ENCODE measurements at places on chromosomes 2 and 18.

DNA sequence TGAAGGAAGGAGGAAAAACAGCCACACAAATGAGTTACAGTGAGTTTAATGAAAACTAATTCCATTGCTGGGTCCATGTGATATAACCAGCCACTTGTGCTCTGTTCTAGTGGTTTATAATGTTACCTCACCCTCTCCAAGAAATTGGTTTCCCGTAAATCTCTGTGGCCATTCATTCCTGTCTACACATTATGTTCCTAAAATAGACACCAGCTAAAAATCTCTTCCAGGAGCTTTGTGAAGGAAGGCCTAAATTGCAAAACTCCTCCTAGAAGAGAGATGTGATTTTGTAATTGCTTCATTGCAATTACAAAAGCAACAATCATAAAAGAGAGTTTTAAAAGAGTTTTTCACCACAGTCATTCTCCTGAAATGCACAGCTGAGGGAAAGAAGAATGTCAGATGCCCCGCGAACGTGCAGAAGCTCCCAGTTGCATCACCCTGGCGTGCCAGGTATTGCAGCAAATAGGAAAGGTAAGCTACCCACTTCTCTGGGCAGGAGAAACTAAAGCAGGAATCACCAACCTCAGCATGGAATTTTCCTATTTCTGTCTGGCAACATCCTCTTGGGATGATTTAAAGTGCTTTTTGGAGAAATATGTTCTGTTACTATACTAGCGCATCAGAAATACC, 1.7 kb downstream of the SCN1A start:
- DNase-seq: no peak

- DNase-seq: no peak
These were observed 116.0 kb downstream of the PLA2R1 start for GRCh38 chr2:159946326-159946999.

GRCh38 chr18:10377956-10378355, 76.5 kb upstream of the APCDD1 start:
- no peak for DNase-seq

GRCh38 chr2:121242175-121242875, 42.7 kb downstream of the TFCP2L1 start:
- DNase-seq: no peak

DNA sequence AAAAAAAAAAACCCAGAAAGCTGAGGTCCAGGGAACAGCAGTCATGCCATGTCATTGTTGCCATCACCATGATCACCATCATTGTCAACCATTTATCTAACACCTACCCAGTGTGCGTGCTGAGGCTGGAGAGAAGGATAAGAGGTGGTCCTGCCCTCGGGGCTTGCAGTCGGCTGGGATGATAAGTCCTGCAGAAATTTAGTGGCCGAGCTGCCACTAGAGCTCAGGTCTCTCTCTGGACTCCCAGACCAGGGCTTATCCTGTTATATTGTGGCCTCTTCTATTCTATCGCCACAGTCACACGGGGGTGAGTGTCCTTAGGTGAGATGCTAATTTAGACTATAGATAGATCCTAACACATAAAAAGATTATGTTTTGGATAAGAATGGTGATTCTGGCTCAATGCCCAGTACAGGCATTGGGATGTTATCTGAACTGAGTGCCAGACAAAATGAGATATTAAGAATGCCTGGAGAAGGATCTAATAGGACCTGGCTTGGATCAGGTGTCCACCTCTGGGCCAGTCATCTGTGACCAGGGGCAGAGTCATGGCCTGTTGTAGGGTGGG, 43.2 kb upstream of the YWHAQ start:
- DNase-seq: no peak

DNA sequence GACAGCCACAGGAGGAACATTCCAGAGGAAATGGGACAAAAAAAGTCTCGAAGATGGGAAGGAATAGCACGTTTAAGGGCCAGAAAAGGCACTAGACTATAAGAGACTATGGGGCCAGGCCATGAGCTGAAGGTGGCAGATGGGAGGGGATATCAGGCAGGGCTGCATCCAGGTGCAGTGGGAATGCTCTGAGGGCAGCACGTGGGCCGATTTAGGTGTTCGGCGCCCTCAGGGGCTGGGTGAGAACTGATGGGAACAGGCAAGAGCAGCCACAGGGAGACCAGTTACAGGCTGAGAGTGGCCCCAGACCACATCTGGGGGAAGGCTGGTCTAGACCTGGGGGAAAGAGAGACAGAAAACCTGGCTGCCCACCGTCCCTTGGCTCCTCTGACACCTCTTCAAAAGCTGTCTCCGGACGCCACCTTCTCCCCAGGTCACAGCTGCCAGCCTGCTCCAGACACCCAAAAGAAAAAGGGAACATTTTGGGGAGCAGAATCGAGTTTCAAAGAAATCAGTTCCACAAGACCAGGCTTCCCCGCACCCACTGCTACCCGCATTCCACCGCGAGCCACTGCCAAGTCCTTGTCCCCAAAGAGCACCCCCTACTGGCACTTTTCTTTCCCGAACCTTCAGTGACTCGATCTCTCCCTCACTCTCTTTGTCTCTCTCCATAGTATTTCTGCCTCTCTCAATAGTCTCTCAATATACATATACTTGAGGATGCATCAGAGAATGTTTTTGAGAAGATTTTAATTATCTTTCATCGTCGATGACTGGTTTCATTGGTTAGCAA, 190.1 kb upstream of the AGAP1 start:
- no peak for DNase-seq

DNA sequence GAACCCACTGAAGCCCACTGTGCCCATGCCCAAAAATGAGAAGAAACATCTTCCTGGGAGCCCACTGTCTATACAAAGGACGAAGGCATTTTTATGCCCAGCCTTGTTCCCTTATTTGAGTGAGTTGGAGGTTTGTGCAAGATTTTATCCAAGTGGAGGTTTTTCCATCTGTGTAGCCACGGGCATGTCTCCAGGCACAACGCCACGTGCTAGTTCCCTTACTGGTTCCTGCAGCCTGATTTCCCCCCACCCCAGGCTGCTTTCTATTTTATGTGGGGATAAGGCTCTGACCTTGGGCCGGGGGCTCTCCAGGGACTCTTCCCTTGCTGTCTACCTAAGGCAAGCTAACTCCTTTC, 22.2 kb upstream of the TXNL4A start:
- DNase-seq: no peak

GRCh38 chr2:200352636-200353035, 46.1 kb downstream of the SPATS2L start:
- DNase-seq: no peak

DNA sequence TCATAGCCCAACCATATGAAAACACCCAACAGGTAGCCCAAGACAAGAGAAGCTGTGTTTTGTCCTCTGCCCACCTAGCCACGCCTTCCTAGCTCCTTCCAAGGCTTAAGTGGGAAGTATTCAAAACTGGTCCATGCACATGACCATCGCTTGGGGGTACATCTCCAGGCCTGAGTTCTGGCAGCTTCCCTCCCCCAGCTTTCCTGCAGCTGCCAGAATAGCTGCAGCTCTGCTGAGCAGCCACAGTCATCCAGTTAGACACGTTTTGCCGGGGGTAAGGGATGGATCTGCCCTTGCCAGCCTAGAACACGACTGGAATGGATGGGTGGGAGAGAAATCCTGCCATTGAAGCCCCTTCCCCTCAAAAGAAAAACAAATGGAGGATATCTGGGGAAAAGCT, 166.8 kb downstream of the NRP2 start:
- DNase-seq: no peak

DNA sequence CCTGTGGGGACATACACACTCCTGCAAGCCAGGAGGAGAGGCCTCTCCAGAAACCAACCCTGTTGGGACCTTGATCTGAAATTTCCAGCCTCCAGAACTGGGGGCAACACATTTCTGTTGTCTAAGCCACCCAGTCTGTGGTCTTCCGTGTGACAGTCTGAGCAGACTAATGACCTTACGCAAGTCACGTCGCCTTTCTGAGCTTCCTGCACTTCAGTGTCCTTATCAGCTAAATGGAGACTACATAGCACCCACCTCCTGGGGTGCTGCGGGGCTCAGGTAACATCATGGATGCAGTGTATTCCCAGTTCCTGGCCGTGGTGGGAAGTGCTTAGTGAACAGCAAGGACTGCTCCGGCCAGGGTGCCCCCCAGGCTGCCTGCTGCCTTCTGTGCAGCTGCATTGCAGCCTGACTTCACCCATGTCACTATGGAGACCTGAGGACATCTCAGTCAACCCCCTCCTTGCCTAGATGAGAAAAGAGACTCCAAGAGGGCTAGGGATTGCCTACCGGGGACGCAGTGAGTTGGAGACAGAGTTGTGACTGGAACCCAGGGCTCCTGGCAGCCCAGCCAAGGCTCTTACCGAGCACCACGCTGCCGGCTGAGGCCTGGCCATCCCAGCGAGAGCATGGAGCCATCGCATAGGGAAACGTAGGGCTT, 61.2 kb upstream of the FZD5 start:
- DNase-seq: no peak
